ENCODE measurements at places on chromosomes 3 and 15.
A peak's percentile ranks its signal among the peaks of the same experiment; 100 is the strongest.

DNA sequence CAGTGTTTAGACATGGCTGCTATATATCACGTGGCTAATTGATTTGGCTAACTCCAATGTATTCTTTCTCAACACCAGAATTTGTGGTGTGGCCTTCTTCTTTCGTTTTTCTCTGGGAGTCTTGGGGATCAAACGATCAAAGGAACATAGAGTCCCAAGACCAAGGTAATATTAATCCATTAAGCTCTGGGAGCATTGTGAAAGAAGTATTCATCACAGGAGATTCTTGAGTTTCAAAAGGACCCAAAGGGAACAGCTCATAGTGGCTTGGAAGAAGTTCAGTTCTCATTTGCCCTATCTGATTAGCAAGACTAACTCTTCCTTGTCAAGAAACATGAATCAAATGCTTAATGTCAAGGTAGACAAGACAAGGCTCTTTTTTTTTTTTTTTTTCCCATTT, 32.9 kb upstream of the TICRR start:
- no peak for DNase-seq

DNA sequence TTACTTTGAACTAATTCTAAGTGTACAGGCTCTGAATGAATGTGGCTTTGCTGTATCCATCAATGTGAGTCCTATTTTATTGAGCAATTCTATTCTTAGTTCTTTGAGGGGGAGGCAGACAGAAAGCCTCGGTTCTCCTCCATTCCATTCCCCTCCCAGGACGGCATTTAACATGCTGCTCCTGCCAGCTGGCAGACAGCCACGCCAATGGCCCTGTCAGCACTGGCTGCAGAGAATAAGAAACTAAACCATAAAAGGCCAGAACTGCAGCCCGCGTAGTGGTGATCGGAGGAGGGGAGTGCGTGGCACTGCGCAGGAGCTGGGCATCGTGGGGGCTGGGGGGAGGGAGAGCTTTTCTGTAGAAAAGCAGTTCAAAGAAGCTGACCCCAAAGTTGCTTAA, 76.0 kb upstream of the HACD2 start:
- DNase-seq = no peak

GRCh38 chr3:144317961-144318360, 346.3 kb downstream of the DIPK2A start:
- DNase-seq = no peak

GRCh38 chr3:56064684-56065083, 403.6 kb downstream of the ERC2 start:
- no peak for DNase-seq

- no peak for DNase-seq
These were observed 14.2 kb downstream of the OXNAD1 start for GRCh38 chr3:16279010-16279801.

- DNase-seq = no peak
These were observed 17.4 kb downstream of the DET1 start for GRCh38 chr15:88529021-88529630.

GRCh38 chr3:43997788-43998369, 243.8 kb upstream of the TOPAZ1 start:
- DNase-seq = peak; percentile 29

DNA sequence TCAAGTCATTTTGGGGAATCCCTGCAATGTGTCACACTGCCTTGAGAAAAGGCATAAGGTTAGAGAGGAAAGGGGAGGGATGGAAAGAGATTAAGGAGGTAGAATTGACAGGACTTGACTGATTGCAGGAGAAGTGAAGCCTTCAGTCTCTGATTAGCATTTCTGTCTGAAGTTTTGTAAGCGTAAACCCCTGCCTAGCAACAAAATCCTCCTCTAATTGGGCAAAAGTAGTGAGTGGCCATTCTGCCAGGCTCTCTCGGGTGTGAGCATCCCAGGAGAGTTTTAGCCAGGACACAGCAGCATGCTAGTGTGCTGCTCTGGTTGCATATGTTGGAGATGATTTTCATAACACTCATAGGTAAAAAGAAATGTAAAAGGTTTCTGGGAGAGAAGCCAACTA, 117.0 kb upstream of the MRPL3 start:
- no peak for DNase-seq

DNA sequence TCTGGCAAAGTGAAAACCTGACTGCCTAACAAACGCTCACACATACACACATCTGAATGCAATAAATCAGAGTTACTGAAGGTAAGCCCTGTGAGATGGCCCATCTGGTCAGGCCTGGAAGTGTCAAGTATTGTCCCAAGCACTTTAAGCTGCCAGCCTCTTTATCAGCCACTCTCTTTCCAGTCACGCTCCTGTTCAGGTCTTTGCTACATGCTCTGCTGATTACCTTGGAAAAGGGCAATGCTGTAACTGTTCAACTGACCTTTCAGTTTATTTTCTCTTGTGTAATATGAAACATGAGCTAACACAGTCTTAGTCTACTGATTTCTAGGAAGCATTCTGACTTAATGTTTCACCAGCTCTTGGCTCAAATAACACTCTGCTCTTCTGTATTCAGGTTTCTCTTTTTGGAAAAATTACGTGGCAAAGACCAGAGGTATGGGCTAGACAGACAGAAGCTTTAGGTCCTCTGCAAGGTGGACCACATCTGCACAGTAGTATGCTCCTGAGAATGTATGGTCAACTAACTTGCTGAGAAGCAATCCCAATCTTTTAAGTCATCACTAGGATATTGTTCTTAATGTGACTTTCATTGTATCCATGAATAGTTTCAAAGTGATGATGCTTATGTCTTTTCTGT, 44.5 kb downstream of the GBE1 start:
- no peak for DNase-seq

DNA sequence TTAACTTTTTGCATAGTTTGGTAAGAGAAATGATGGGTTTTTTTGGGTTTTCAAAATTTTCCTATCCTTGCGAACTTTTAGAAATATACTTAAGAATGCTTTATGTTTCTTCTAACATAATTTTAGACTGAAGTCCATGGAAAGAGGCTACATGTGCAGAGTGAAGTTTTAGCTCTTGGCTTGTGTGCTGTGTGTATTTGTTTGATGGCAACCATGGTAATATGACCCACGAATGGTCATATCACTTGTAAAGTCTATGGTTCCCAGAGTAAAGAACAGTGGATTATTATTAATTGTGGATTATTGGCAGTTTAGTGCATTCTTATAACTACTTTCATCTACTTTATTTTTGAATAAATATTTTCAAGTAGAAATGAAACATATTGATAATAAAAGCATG, 124.0 kb upstream of the GOLGA6L4 start:
- no peak for DNase-seq

GRCh38 chr3:43862992-43863805, 172.5 kb downstream of the ABHD5 start:
- DNase-seq = no peak

DNA sequence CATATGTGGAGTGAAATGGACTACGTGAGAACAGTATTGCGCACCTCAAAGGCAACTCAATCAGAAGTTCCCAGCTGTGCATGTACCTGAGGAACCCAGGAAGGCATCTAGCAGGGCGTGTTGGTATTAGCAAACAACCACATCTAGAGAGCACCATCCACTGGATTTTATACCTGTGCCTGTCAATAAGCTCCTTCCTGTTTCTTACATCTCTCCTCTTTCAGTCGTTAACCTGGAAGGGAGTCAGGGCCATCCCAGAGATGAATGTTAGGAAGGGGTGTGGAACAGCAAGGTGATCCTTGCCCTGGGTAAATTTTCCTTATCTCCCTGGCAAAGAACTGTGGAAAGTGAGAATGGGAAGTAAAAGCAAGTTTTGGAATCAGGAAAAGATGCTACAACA, 29.6 kb upstream of the CHMP2B start:
- no peak for DNase-seq

- DNase-seq = no peak
These were observed 116.3 kb downstream of the CORO2B start for GRCh38 chr15:68695061-68695595.

DNA sequence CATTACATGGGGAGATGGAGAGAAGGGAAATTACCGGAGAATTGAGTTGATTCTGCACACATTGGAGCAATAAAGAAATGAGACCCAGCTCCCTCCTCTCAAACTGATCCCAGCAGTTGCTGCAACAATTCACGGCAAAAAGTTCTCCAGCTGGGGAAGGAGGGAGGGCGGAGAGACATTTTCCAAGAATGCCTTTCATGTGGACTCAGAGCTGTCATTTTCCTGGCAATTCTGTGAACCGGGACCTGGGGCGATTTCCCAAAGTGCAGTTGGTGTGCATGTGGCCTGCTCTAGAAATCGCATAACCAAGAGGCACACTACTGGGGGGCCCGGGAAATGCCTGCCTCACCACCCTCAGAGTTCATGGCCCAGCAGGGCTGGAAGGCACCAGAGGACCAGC, 48.7 kb upstream of the IREB2 start:
- DNase-seq = no peak

DNA sequence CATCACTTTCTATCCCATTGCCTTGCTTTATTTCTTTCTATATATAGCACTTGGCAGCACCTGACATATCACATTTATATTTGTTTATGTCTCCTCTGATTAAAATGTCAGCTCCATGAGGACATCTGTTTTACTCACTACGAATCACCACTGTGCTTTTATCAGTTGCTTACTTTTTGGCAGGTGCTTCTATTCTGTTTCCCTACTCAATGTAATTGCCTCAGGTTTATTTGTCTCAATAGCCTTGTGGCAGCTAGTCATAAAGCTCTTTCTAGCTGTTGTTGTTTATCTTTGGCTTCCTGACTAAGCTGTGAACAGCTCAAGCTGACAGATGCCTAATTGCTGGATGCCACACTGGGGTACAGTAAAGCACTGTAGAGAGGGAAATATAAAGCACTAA, 85.5 kb downstream of the VPS13C start:
- no peak for DNase-seq

DNA sequence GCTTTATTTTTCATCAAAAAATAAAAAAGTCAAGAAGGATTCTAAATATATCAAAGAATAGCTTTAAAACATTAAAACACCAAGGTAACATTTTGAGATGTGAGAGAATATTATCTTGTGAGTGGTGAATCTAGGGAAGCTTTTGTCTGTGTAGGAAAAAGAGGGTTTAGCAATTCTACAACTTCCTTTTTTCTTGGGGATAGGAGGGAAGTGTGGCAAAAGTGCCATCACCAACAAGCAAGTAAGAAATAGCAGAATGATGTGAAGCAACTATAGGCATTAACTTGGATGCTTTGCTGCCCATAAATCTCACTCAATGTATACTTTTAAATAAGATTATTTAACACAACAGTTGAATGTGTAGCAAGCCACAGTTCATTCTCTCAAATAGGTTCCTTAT, 57.8 kb upstream of the SUCLG2 start:
- DNase-seq = no peak

DNA sequence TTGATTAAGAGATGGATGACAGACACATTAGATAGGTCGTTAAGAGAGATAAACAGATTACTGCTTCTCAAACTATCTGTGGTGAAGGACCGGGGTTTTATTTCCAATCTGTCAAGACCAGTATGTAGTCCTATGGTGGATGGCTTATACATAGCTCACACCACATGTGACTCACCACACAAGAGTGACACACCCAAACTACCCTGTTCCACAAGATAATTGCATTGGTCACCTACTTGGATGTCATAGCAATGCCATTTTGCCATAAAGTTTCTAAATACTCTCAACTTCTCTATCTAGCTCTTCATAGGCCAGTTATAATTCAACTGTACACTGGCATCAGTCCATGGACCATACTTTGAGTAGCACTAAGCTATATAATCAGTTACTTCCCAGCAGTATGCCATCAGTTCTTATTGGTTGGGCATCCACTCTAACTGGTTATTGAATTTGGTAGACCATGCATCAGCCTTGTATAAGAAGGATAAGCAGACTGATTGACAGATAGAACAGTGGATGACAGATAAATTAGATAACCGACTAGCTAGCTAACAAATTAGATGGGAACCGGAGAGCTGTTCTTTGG, 11.6 kb downstream of the WWTR1 start:
- DNase-seq = no peak

Measured in GM06990 (cell line).